ENCODE measurements at places on chromosomes 6 and 20.

DNA sequence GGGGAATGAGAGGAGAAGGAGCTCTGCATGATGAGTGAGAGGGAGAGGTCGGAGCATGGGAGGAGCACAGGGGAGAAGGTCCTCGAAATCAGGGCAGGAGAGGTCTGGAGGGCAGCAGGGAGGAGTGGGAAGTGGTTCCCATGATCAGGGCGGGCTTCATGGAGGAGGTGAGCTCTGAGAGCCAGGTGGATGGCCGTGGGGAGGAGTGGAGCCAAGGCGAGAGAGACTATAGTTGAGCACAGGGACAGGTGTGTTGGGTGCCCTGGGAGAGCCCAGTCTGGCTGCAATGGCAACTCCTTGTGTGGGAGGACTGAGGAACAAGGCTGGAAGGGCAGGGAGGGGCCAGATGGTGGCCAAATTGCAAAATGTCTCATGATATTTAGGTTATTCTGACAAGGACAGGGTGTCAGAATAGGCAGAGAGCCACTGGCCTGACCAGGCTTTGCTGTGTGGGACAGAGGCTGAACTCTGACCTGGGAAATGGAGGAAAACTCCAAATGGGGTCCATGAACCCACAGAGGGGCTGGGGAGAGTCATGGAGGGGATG is 21.4 kb downstream of the TTBK1 start:
- no peak for DNase-seq

- no peak for DNase-seq
Measured at GRCh38 chr20:24507182-24507853, 37.9 kb downstream of the SYNDIG1 start.

DNA sequence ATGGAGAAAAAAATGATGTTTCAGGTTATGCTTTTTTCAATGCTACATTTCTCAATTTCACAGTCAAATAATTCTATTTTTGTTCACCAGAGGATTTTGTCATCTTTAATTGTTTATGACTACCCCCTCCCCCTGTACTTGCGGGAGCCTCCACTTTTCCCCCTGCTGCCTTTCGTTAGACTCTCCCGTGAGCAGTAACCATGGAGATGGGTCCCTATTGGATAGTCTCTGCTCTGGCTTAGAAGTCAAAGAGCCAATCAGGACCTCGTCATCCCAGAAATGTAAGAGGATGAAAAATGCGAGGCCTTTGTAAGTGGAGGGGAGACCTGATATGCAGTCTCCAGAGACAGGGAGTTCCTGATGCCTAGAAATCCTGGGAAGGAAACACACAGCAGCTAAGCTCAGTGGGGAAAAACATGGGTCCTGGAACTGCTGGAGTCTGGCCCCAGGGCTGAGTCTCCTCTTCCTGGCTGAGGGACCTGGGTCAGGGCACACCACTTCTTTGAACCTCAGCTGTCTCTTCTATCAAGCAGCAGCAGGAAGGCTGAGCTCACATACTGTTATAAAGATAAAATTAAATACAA is 298.7 kb downstream of the TSHZ2 start:
- no peak for DNase-seq

GRCh38 chr6:155171109-155171746 is 92.6 kb upstream of the CLDN20 start:
- peak; percentile 11 for DNase-seq

DNA sequence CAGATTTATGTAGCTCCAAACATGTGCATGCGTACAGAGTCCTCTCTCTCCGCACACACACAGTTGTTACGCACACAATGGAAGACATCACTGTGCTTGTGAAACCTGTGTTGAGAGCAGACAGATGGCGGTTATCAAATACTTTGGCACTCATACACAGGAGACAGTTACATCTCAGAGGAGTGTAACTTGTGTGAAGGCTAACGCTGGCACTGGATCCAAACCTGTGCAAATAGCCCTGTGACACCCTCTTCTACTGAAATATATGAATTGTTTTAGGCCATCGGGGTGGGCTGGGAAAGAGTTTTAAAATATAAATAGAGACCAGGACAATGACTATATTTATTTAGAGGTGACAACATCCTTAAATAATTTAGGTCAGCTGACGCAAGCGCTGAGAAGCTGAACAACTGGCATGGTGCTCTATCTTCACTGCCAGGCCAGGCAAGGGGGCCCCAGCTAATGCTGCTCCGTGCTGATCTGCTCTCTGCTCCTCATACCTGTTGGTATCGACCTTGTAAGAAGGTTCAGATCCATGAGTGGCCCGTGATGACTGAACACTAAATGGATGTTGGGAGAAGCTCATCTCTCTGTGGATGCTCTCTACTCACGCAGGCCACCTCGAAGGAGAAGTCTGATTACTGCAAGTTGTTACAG is 69.4 kb downstream of the FOXC1 start:
- no peak for DNase-seq

DNA sequence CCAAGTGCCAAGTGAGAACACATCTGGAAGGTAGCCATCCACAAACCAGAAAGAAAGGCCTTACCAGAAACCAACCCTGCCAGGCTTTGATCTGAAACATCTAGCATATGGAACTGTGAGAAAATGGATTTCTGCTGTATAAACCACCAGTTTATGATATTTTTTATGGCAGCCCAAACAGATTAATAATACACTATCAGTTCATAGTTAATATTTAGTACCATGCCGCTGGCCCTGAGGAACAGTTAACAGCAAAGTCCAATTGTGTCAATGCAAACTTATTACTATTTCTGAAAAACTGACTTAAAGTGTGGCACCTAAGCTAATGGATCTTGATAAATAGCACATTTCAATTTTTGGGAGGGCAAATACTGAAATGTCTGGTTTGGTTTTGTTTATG is 35.4 kb upstream of the PRSS35 start:
- DNase-seq = no peak

- DNase-seq = no peak
Measured at GRCh38 chr6:81515562-81516453, 236.7 kb downstream of the TENT5A start.

DNA sequence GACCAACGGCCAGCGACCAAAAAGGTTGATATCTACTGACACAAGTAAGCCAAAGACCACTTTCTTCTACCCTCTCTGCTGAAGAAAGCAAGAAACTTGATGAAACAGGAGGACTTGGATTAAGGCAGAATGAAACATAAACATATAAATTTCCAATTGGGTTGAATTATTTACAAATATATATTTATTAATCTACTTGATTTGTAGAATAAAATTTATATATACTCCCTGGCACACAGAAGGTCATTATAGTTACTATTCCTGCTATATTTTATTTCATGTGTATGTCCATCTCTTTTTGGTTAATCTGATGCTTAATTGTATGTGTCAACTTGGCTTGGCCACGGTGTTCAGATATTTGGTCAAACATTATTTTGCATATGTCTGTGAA is 4.2 kb upstream of the ADGRG6 start:
- DNase-seq = no peak

GRCh38 chr20:38497246-38497935 is 24.7 kb downstream of the RALGAPB start:
- DNase-seq = no peak

DNA sequence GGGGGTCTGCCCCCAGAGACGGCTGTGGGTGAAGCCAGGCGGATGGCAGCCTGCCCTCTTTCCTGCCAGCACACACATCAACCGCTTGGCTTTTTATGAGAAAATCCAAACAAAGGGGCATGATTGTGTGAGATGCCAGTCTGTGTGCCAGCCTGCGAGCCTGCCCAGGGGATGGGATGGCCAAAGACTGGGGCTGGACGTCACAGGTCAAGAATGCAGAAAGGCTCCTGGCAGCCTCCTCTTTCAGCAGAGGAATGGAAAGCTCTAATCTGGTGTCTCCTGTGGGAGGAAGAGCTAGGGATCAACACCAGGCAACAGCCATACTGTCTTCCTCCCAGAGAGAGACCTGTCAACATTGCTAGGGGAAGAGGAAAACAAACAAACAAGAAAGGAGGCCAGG is 15.8 kb downstream of the TUBB2B start:
- peak; percentile 34 for DNase-seq

GRCh38 chr6:155595284-155595683 is 139.6 kb upstream of the NOX3 start:
- no peak for DNase-seq

DNA sequence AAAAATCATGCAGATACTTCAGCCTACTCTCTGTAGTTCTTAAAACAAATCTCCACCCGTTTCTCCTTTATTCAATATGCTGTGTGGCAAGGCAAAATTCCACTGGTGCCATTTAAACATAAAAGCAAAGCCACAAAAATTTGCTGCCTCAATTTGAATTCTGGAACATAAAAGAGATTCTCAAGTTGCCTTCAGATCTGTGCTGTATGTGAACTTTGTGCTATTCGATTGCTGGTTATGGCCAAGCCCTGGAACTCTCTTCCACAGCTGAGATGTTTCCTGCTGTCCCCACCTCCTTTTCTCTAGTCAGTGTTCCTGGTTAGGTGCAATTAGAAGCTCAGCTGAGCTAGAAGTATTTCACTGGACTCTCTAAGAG is 395.3 kb upstream of the BTBD3 start:
- DNase-seq = no peak

GRCh38 chr6:70398783-70399728 is 14.3 kb upstream of the FAM135A start:
- peak; percentile 26 for DNase-seq

DNA sequence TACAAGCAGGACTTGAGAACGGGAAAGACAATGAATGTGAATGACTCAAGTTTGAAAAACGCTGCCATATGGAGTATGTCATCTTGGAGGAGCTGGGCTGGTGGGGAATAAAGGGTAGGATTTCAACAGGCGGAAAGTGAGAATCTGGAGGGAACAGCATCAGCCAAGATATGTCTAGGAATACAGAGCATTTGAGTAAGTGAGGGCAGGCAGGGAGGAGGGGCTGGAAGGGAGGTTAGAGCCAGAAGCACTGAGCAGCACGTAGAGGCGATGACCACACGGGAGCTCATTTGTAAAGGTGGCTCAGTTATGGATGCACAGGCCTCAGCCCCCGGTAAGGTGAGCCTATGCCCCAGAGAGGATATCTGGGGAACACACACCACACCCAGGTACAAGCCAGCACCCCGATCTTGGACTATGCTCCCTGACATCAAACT is 115.1 kb downstream of the ZMYND8 start:
- no peak for DNase-seq

- DNase-seq = no peak
Measured at GRCh38 chr20:4091490-4092479, 76.4 kb upstream of the RNF24 start.

GRCh38 chr6:139927236-139927635 is 552.8 kb upstream of the CITED2 start:
- DNase-seq = no peak

GRCh38 chr6:816510-817084 is 123.7 kb upstream of the EXOC2 start:
- DNase-seq = no peak

- no peak for DNase-seq
Measured at GRCh38 chr20:47502271-47503239, 868 bp downstream of the NCOA3 start.

DNA sequence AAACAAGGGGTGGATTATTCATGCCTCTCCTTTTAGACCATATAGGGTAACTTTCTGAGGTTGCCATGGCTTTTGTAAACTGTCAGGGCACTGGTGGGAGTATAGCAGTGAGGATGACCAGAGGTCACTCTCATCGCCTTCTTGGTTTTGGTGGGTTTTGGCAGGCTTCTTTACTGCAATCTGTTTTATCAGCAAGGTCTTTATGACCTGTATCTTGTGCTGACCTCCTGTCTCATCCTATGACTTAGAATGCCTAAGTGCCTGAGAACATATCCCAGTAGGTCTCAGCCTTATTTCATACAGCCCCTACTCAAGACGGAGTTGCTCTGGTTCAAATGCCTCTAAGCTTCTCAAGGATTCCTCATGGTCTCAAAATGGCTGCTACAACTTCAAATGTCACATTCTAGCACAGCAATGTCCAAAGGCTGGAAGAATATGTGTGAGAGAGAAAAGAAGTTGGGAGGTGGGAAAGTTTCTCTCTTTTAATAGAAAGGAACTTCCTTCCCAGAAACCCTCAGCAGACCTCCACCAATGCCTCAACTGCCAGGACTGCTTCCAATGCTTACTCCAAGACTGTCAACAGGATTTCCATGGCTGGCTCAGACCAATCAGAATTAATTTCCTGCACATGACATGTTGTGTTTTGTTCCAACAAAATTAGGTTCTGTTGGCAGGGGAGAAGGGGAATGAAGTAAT is 46.6 kb upstream of the SLC9A8 start:
- no peak for DNase-seq

DNA sequence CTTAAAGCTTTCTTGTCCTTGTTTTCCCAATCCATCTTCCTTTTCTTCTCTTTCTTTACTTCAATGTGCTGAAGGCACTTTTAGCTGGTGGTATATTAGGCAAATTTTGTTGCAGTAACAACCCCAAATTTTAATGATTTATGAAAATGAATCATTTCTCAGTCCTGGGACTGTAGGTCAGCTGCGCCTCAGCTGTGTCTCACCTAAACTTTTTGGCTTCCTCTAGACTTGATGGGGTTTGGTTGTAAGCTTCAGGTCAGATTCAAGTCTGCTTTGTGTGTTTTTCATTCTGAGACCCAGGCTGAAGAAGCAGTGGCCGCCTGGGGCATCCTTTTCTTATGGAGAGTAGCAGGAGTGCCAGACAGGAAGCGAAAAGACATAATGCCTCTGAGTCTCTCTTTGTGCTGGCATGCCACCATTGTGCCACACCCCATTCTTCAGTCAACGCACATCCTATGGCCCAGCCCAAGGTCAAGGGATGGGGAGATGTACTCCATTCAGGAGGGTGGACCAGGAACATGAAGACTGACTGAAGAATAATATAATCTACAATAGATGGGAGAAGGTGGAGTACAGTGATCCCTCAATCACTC is 28.9 kb upstream of the CD83 start:
- no peak for DNase-seq

DNA sequence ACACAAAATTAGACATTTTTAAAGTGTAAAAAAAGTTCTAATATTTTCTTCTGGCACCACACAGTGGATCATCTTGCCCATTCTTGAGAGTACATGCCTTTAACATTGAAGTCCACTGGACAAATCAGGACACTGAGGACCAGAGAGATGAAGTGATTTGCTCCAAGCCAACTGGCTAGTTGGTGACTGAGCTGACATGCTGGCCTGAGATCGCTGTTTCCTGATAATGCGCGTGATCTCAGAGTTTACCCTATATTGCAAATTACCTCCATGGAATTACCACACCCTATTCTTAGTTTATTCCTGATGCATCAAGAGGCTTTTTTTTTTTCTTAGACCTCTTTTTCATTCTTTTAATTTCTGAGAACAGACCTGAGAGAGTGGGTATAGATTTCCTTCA is 432.8 kb downstream of the CD83 start:
- no peak for DNase-seq

DNA sequence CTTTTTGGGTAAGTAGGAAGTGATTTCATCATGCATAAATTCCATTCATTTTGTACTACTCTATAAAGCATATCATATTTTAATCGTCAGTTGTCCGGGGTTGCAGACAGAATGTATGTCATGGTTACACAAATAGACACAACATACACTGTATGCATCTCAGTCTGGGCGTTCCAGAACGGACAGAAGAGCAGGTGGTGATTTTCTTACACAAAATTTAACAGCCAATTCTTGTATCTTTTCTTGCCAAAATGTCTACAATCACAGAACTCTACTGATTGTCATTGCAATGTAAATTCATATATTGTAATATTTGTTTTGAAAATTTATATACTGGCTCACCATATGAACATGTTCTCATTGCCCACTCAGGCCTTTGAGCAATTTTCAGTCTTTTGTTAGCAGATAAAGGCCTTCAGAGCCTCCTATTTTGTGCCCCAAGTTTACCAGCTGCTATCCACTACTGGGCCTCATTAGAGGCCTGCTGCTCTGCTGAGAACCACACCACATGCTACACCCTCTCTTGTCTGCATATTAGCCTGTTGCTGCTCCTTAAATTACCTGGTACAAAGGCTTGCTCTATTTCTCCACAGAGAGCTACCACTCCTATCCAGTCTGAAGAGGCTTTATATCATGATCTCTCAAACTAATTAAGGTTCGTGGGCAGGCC is 61.5 kb downstream of the PRDM13 start:
- no peak for DNase-seq
